NCI-H2107 (cell line): ENCODE measurements at places on chromosomes 7 and 10.

DNA sequence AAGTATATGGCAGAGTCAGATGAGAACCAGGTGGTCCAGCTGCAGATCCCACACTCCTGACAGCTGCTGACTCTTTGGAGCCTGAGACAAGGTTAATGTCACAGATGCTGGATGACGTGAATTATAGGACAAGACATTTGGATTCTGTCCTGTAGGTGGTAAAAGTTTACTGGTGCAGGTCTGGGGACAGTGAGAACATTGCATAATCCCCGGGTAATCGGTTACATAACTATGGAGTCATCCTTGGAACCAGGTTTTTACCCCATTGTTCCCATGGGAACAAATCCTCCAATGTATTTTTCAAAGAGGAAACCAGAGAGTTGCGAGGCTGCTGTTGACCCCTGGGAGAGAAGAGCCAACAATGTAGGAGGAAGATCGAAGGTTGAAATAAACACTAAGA lies 27.5 kb upstream of the ZCCHC24 start:
- no peak for DNase-seq

DNA sequence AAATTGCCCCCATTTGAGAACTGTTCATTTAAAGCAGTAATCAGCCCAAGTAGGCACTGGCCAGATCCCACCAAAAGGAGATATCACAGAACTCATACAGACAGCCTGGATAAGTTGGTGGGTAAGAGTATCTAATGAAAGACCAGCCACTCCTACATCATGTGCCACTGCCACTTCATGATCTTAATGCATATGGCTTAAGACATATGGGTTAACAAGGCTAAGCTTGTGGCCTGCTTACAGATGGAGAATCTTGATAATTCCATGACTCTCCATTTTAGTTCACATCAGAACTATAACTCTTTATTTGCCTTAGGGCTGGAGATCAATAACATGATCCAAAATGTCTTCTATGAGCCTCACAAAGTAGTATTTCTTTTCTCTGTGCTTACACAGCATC lies 6.8 kb upstream of the IFIT1B start:
- no peak for DNase-seq

GRCh38 chr10:1119027-1119426 lies 62.8 kb downstream of the WDR37 start:
- DNase-seq, result no peak

DNA sequence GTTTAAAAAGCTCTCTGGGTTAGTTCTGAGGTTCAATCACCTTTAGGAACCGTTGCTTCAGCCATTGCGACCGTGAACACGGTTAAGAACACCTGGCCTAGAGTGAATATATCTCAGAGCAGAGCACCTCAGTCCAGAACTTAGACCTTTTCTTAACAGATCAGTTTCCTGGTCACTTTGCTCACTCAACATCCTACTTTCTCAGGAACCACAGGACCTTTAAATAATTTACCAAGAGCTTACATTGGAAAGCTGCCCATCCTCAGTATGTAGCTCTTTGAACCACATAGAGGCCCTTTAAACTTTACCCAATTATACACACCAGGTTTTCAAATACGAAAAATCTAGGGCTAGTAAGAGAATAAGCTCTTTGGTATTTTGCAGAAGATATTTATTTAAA lies 153.2 kb downstream of the NRBF2 start:
- no peak for DNase-seq

DNA sequence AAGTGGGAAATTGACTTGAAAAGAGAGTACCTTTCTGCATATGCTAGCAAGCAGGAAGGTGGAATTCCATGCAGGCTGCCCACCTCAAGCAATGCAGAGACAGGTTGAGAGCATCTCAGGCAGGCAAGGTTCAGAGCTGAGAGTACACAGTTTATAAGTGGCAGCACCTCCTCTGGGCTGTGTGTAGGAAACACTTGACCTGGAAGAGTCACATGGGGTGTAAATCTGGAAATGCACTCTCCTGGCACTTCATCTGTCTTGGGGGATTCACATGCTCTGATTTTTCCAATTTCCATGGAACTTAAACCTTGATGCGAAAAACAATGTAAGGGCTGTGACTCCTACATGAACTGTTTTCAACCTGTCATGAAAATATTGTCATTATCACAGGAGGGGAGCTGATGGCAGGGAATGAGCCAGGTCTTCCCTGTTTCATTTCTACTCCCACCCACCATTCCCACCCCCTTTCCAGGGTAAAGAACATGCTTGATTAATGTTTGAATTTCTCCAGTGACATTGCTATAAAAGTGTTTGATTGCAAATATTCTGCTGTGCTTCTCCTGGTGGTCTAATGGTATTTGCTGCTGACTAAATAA lies 328.3 kb downstream of the BICC1 start:
- no peak for DNase-seq

GRCh38 chr7:16431646-16432424 lies 10.5 kb upstream of the CRPPA start:
- no peak for DNase-seq

DNA sequence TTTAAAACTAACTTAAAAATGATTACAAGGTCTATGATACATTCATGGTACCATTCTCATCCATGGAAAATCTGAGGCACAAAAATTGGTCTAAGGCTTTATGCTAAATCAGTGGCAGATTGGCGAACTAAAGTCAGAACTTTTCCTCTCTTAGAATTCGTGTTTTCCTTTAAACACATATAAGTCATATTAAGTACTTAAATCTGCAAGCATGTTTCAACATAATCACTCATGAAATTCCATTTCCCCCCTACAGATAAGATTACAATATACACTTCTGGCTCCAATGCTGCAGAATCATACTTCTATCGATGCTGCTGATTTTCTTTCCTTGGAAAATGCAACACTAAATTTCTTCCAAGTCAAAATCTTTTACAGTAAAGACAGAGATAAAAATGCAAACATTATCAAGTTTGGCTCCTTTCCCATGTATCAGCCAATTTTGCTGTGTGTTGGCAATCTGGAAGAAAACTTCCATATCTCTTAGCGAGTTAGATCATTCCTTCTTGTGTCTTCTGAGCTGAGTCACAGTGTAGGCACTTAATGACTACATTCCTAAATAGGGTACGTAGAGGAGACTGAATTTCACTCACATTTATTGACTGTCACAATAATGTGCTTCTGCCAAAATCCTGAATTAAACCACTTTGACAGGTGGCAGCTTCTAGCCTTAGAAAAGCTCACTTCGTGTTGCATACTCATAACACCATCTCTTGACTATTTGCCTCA lies 76.4 kb upstream of the LRRC17 start:
- no peak for DNase-seq

DNA sequence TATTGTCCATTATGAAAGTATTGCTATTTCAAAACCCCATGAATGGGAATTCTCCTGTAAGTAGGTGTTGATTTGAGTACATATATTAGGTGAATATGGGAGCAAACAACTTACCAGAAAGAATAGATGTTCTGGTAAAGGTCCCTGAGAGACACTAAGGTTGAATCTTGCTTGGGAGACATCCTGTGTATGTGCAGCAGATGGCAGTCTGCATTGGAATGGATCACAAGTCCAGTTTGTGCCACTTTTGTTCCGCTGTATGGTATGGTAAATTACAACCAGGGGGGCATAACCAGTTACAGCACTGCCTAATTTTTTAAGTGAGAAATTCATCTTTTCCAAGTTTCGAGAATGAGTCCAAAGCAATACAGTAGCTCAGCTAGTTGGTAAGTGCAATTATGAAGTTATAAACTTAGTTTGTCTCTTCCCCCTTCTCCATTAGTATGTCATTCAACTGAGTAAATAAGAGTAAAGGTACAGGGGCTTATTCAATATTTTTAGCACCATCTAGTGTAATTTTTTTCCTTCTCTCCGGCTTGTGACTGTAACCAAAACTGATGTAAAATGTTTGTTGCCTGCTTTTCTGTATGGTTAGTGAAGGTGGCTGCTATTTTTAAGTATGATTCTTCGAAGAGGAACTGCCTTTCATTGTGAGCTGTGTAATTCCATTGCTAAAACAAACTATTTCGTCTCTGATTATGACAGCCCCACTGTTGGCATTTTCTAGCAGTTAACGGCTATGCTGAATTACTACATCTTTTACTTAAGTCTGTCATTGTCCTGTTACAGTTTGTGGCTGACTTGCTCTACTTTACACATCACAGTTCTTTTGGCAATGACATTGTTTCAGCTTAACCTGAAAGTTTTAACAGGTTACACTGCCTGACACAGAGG lies 2.8 kb downstream of the MCU start:
- DNase-seq, result no peak

- DNase-seq, result no peak
These were observed 633.8 kb upstream of the IGFBP3 start for GRCh38 chr7:46554688-46555422.

- no peak for DNase-seq
These were observed 7.1 kb downstream of the LIPM start for GRCh38 chr10:88809621-88810020.

GRCh38 chr10:96672481-96673175 lies 47.7 kb downstream of the PIK3AP1 start:
- no peak for DNase-seq

DNA sequence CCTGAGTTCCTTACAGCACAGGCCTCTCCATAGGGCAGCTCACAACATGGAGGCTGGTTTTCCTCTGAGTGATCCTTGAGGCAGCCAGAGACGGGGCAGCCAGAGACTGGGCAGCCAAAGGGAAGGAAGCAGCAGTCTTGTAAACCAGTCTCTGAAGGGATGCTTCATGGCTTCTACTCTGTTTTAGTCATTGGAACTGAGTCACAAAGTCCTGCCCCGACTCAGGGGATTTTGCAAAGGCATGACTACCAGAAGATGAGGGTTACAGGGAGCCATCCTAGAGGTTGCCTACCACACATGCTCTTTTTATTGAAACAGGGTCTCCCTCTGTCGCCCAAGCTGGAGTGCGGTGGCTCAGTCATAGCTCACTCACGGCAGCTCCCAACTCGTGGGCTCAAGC lies 44.4 kb upstream of the COMMD3 start:
- no peak for DNase-seq

- DNase-seq, result no peak
These were observed 109.5 kb downstream of the PARP12 start for GRCh38 chr7:139953229-139953628.

- DNase-seq, result no peak
These were observed 1.1 kb upstream of the TRIP6 start for GRCh38 chr7:100865938-100866728.

GRCh38 chr7:95925236-95925635 lies 152.9 kb downstream of the DYNC1I1 start:
- DNase-seq, result no peak

DNA sequence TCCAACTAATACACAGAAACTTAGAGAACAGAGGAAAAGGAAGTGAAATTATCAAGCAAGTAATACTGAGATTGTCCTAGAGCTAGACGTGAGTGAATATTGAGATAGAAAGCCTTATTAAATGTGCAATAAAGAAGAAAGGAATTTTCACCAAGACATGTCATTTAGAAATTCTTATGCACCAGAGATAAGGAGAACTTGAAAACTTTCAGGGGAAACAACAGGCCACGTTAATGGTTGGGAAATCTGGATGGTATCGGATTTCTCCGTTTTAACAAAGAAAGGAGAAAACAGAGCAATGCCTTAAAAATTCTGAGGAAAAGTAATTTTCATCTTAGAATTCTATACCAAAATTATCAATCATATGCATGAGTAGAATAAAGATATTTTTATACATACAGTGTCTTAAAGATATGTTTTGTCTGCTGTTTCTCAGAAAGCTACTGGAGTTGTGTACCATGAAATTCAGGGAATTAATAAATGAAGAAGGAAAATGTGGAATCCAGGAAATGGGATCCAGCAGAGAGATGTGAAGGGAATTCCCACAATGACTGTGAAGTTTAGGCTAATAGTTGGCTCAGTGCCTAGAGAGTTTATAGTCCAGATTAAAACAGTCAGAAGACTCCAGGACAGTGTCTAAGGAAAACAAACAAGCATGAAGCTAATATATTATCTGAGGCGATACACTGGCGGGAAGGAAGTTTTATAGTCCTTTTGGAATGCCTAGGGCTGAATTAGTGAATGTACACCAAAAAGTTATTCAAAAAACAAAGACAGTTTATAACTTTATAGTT lies 159.5 kb downstream of the PPP1R9A start:
- DNase-seq, result no peak

GRCh38 chr10:14025283-14026189 lies 305.2 kb downstream of the FRMD4A start:
- no peak for DNase-seq

GRCh38 chr10:132810807-132811700 lies 25.1 kb upstream of the NKX6-2 start:
- DNase-seq, result no peak

DNA sequence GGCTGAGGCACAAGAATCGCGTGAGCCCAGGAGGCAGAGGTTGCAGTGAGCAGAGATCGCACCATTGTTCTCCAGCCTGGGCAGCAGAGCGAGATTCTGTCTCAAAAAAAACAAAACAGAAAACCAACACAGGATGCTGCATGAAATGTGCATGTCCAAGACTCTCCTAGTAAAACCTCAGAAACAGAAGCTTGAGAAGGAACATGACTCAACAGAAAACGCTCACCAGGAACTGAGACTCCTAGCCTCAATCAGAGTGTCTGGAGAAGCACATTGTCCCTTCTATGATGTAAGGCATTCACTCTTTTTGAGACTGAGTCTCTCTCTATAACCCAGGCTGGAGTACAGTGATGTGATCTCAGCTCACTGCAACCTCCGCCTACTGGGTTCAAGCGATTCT lies 168.3 kb downstream of the MYOF start:
- no peak for DNase-seq

- no peak for DNase-seq
These were observed 765 bp downstream of the SLC25A40 start for GRCh38 chr7:87875151-87876039.

- DNase-seq, result no peak
These were observed 78.9 kb downstream of the MKI67 start for GRCh38 chr10:128047351-128047750.

GRCh38 chr7:11060893-11061292 lies 87.2 kb downstream of the PHF14 start:
- no peak for DNase-seq

DNA sequence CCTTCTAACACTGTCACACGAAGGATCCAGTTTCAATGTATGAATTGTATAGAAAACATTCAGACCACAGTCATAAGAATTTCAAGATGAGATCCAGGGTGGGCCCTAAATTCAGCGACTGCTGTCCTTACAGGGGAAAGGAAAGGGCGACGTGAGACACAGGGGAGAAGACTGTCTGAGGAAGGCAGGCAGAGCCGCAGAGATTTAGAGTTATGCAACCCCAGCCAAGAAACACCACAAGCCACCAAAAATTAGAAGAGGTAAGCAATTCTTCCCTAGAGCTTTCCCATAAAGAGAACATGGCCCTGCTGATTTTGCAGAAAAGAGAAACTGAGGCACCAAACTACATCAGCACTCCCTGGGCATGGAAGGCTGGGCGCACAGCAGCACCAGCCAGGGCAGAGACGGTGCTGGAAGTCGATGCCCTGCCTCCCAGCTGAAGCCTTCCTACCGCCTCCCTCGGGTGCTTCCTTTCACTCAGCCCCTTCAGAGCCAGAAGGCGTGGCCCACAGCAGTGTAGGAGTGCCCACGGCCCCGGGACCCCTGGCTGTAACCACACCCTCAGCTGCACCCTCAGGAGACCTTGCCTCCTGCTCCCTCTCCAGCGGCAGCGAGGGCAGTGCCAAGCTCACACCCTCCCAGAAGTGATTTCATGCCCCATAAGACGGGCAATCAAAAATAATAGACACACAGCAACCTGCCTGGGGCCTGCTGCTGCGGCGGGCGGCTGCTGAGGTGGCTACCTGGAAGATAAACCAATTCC lies 81.0 kb upstream of the LRRC4 start:
- no peak for DNase-seq
